Activated CD4-positive, alpha-beta T cell treated with anti-CD3 and anti-CD28 coated beads, Interleukin-2, Interleukin-4, amounts not matched to agents 100 ng/mL and 50 ng/mL, durations not matched to agents 16 hours and 8 hours (primary cell): ENCODE measurements at places on chromosomes 2 and 18.

DNA sequence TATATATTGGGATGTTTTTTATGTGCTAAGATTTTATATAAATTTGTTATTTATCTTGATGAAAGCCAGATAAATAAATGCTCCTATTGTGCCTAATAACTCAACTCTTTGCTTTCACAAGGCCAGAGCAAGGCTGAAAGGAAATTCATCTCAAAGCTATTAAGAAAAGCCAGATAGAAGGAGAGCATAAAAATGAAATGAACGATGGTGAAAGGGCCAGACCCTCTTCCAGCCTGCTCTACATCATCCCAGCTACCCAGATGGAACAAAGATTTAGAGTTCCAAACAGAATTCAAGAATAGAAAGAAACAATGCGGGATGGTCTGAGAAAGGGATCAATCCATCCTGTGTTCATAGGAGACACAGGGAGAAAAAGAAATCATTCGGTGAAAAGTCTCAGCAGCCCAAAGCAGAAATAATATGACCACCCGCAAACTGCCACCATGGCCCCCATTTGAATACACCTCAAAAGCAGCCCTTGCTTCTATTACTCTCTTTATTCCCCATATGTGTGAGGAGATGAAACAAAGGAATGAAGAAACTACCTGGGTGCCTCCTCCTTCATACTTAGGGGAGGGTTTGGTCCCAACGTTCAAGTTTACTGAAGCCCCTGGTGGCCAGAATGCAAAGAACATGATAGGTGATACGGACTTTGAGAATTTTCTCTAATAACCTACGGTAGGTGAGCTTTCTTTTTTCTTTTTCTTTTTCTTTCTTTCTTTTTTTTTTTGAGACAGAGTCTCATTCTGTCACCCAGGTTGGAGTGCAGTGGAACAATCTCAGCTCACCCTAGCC is 110.1 kb upstream of the FBXO11 start:
- DNase-seq, result no peak

GRCh38 chr2:26179446-26179913 is 6.6 kb downstream of the GAREM2 start:
- DNase-seq, result no peak

- DNase-seq, result no peak
These were observed 512.5 kb downstream of the PLCL1 start for GRCh38 chr2:198316852-198317396.

DNA sequence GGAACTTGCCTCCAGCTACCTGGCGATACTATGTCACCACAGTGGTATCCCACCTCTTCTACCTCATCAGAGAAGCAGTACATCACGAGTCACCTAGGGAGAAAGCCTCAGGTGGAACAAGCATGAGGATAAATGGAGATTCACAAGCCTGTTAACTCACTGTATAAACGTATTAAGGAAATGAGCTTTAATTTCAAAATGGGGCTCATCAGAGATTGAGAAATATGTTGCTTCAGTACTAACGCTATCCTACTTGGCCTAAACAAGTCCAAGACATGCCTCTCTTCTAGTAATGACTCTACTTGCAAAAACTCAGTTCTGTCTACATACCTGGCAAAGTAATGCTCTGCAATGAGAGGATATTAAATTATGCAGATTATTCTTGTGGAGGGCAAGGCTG is 4.3 kb downstream of the SLC39A6 start:
- no peak for DNase-seq

- no peak for DNase-seq
These were observed 293.0 kb upstream of the SPHKAP start for GRCh38 chr2:228474466-228474865.
